ENCODE measurements at places on chromosomes 2 and 18. TPM values are rescaled to one million over a fixed set of nuclear protein-coding genes. Genes with fewer than 3 reads are reported as not detected.

GRCh38 chr18:10590412-10590811, 64.6 kb downstream of the NAPG start:
- no peaks in the 10 kb centered on the region for H3K36me3 ChIP-seq
- no peak overlapping the region for H3K27ac ChIP-seq
- H3K4me1 ChIP-seq, result no peaks in the 10 kb centered on the region
- DNase-seq, result no peak

ARHGEF4 gene
- total RNA-seq, result 61.6 TPM

DNA sequence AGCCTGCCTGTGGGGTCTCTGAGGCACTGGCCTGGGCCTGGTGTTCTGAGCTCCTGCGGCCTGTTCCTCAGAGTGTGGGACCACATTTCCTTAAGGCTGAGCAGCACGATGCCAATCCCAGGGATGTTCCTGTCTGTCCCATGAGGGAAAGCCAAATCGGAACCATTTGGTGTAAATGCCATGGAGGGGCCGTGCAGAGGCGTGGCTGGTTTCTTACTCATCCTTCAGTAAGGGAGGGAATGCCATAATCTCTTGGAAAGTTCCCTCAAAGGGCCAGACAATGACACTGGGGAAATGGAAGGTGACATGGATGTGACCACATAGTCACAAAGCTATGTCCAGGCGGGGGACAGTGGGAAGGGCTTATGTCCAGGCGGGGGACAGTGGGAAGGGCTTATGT, 14.4 kb upstream of the PTMA start:
- H3K27ac ChIP-seq, result no peak overlapping the region
- H3K4me1 ChIP-seq, result peaks cover 10% of the 10 kb centered on the region
- H3K36me3 ChIP-seq, result peaks cover 4% of the 10 kb centered on the region
- no peak for DNase-seq
- no peak overlapping the region for H3K4me3 ChIP-seq
- H3K27me3 ChIP-seq, result no peaks in the 10 kb centered on the region

LONRF2 gene
- total RNA-seq, result 17.0 TPM

DNA sequence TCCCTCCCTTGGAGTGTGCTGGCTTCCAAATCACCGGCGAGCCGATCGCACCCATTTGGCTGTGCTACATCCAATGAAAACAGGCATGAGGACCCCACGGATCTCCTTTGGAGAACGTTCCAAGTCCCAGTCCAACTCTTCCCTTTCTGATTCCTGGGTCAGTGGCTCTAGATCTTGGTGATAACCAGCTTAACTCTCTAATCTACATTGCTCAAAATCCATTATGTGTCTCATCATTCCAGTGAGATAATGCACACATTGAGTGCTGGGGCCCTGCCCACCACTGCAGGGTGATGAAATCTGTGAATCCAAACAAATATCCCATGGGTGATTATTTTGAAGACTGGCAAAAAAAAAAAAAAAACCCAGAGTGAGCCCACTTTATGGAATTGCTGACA, 232.7 kb upstream of the COPS8 start:
- H3K4me3 ChIP-seq, result no peak overlapping the region
- no peak overlapping the region for H3K27ac ChIP-seq
- DNase-seq, result no peak
- no peaks in the 10 kb centered on the region for H3K36me3 ChIP-seq

DNA sequence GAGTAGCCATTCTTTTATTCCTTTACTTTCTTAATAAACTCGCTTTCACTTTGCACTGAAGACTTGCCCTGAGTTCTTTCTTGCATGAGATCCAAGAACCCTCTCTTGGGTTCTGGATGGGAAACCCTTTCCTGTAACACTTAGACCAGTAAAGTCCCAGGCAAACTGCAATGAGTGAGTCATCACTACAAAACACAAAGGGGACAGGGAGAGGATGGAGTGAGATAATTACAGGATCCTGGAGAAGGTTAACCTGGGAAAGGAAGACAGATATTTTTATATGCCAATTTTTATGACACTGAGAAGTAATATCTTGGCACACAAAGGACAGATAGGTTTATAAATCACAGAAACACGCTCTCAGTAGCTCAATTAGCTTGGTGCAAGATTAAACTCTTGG, 48.7 kb downstream of the EHD3 start:
- H3K27me3 ChIP-seq, result no peaks in the 10 kb centered on the region
- no peaks in the 10 kb centered on the region for H3K36me3 ChIP-seq
- DNase-seq, result no peak
- H3K4me1 ChIP-seq, result no peaks in the 10 kb centered on the region
- no peak overlapping the region for H3K27ac ChIP-seq
- no peak overlapping the region for H3K4me3 ChIP-seq

DNA sequence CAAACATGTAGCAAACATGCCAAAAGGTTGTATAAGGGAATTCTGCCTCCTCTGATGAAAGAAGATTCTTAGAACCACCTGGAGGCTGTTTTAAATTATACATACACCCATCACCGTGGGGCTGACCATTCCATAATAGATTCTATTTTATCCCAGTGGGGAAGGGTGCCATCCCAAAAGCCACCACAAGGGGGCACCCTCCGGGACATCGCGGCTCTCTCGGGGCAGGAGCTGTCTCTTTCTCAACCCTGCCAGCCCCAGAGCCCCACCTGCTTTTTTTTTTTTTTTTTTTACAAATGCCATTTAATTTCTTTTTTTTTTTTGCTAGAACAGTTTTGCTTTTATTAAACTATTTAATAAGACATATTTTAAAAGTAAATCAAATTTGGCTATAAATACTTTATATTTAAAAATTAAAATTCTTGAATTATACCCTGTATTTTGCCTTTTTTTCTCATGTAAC, 8.6 kb upstream of the MTCL1 start:
- no peak for DNase-seq
- H3K4me1 ChIP-seq, result no peaks in the 10 kb centered on the region
- no peak overlapping the region for H3K4me3 ChIP-seq
- H3K27ac ChIP-seq, result no peak overlapping the region
- H3K36me3 ChIP-seq, result no peaks in the 10 kb centered on the region

DNAH6 gene
- 5.5 TPM for total RNA-seq

- H3K27ac ChIP-seq, result no peak overlapping the region
- no peak overlapping the region for H3K4me3 ChIP-seq
- H3K27me3 ChIP-seq, result peaks cover 3% of the 10 kb centered on the region
- peaks cover 15% of the 10 kb centered on the region for H3K36me3 ChIP-seq
- peaks cover 51% of the 10 kb centered on the region for H3K4me1 ChIP-seq
- no peak for DNase-seq
Measured at GRCh38 chr18:79405019-79405780, 9.5 kb downstream of the NFATC1 start.

DNA sequence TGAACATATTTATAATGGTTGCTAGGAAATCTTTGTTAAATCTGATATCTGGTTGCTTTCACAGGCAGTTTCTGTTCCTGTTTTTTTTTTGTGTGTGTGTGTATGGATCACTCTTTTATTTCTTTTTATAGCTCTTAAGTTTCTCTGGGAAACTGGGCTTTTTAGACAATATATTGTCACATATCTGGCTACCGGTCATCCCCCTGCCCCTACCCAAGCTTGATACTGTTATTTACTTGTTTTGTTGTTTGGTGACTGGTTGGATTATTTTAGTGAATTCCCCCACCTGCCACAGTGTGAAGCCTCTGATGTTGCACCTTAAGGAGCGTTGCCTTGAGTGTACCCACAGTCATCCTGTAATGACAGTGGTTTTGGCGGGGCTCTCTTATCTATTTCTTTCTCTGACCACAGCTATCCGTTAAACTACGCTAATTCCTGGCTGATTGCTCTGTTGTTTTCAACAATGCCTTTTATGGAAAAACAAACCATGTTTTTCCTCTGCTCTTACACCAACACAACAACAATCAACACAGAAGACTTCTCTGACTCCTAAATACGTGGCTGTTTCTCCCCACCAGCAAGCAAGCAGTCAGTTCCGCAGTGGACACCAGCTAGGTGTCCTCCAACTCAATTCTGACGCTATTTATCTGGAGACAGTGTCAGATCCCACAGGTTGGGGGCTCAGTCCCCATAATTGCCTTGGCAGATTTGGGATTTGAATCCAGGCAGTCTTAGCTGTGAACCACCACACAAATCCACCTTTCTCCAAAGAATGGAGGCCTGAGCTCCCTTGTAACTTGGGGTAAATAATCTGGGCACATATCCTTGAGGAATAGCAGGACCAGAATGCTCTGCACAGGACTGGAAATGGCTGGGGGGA, 10.9 kb downstream of the GNLY start:
- H3K27ac ChIP-seq, result peak overlapping the region; percentile 61
- H3K36me3 ChIP-seq, result no peaks in the 10 kb centered on the region
- no peaks in the 10 kb centered on the region for H3K27me3 ChIP-seq
- no peak overlapping the region for H3K4me3 ChIP-seq
- H3K4me1 ChIP-seq, result peaks cover 6% of the 10 kb centered on the region

RIT2 gene
- total RNA-seq, result 7.1 TPM

NOSTRIN gene
- total RNA-seq, result 20.4 TPM

GRCh38 chr2:176104316-176105077, 2.6 kb upstream of the HOXD11 start:
- DNase-seq, result no peak
- H3K27me3 ChIP-seq, result peaks cover 97% of the 10 kb centered on the region
- peaks cover 39% of the 10 kb centered on the region for H3K4me1 ChIP-seq
- H3K36me3 ChIP-seq, result no peaks in the 10 kb centered on the region
- H3K27ac ChIP-seq, result peak overlapping the region; percentile 79

DNA sequence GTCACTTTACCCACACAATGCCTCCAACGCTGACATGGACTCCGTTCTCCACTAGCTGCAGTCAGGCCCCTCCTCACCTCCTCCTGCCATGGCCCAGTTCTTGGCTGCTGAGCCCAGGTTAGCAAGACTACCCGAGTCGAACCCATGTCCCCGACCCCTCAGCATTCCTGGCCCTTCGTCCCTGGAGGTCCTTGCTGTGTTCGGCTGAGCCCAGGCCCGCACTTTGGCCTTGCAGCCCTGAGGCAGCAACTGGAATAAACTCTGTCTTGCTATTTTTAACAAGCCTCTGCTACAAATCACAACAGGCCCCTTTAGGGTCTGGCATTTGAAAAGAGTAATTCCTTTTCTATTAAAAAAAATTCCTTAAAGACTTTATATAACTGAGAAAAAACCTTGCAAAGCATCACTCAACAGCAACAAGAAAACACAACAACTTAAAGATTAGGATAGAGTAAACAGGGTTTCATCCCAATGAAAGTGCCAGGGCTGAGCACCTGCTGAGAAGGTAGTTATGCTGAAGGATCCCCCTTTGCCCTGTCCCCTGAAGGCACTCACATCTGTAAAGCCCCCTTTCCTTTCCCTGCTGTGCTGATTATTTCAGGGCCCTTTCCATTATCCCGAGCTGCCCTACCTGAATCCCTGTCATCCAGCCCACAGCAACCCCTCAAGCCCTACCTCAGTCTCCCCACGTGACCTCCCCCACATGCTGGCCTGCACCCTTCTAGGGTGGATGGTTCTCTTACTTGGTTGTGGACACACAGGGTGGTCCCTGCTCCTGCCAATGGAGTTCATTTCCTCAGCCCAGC, 120.0 kb upstream of the SNTG2 start:
- peaks cover 5% of the 10 kb centered on the region for H3K4me1 ChIP-seq
- no peaks in the 10 kb centered on the region for H3K36me3 ChIP-seq
- H3K27ac ChIP-seq, result no peak overlapping the region
- no peaks in the 10 kb centered on the region for H3K27me3 ChIP-seq
- H3K4me3 ChIP-seq, result no peak overlapping the region

DNA sequence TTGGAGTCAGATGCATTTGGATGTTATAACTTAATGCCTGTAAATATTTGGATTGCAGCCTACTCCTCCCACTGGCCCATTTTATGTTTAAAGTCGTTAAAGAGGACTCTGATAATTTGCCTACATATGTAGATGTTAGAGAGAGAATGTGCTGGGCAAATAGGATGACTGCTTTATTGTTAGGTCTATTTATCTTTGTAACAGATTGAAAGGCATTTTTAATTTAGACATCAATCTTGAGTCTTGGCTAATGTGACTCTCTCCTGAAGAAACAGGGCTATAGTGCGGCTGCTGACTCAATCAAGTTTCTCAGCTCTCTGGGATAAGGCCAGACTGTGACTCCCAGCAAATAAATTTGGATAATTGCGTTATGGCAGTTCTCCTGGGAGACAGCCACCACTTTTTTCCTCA, 1101.4 kb downstream of the CBLN2 start:
- no peak for DNase-seq
- H3K27ac ChIP-seq, result no peak overlapping the region
- H3K4me1 ChIP-seq, result no peaks in the 10 kb centered on the region
- H3K27me3 ChIP-seq, result no peaks in the 10 kb centered on the region

IL1F10 gene
- not detected for total RNA-seq

DNA sequence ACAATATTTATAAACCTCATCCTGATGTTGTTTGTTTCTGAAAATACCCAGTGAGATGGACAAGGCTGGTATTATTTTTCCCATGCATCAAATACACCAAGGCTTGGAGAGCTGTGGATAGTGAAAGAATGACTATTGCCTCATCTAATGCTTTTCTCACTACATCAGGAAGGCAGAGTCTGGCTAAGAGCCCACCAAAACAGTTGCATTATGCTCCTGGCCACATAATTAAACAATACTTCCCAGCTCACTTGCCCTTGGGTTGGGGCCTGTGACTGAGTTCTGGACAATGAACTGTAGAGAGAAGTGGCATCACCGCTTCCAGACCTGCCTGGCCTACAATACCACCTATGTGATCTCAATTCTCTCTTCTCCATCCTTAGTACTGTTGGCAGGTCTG, 46.4 kb upstream of the REEP1 start:
- no peak for DNase-seq
- H3K4me3 ChIP-seq, result no peak overlapping the region
- no peaks in the 10 kb centered on the region for H3K27me3 ChIP-seq
- no peaks in the 10 kb centered on the region for H3K36me3 ChIP-seq
- H3K27ac ChIP-seq, result no peak overlapping the region
- H3K4me1 ChIP-seq, result no peaks in the 10 kb centered on the region

DNA sequence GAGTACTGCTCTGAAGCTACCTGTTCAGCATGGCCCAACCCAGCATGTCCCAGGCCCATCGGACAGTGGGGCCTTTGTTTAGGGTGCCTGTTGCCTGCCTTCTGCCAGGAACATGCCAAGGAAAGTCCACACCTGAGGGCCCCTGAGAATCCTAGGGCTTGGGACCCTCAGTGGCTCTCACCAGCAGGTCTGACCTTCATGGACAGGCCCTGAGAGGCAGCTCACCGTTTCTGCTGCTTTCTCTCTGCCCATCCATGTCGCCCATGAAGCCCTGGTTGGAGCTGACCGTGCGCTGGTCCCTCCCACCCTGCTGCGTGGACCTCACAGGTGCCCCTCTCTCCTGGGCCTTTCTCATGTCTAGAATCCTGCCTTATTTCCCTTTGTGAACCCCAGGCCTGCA, 124.0 kb downstream of the GBX2 start:
- no peak overlapping the region for H3K4me3 ChIP-seq
- no peaks in the 10 kb centered on the region for H3K27me3 ChIP-seq
- no peak for DNase-seq
- no peak overlapping the region for H3K27ac ChIP-seq
- H3K36me3 ChIP-seq, result peaks cover 63% of the 10 kb centered on the region
- H3K4me1 ChIP-seq, result peaks cover 4% of the 10 kb centered on the region
